Stimulated activated CD8-positive, alpha-beta memory T cell treated with anti-CD3 and anti-CD28 coated beads, Interleukin-4, amount 100 ng/mL, for 48 hours (primary cell): ENCODE measurements at places on chromosomes 13 and 19.
A peak's percentile ranks its signal among the peaks of the same experiment; 100 is the strongest.

DNA sequence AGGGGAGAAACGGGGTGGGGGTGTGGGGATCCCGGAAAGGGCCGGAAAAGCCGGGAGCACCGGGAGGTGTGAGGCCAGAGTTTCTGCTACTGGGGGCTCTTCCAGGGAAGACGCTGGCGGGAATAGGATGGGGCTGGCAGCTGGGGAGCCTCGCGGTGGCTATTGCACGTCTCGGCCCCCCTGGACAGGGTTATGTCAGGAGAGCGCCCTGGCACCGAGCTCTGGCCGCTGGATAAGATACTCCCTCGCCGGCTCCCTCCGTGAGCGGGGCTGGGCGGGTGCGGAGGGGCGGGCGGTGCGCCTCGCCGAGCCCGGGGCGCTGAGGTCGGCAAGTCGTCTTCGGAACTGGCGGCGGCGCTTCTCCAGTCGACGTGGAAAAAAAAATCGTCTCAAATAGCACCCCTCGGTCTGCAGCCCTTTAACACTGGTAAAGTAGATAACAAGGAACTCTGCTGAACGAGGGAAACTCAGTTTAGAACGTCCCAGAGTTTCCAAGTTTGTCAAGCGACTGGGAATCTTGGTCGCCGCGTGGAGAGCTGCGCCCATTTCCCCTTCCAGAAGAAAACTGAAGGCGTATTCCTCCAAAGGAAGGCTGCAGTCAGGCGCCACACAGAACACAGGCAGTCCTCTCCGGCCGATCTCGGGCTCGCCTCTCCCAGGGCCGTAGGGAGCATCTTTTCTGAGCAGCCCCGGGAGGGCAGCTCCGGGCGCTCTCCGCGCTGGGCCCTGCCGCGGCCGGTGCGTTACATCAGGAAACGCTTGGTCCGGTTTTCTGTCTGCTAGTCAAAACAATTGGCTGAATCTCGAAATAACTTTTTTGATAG is 115.1 kb downstream of the KCNRG start:
- peak; percentile 46 for DNase-seq

GRCh38 chr19:4650159-4650558 is 10.8 kb downstream of the TNFAIP8L1 start:
- DNase-seq = no peak

DNA sequence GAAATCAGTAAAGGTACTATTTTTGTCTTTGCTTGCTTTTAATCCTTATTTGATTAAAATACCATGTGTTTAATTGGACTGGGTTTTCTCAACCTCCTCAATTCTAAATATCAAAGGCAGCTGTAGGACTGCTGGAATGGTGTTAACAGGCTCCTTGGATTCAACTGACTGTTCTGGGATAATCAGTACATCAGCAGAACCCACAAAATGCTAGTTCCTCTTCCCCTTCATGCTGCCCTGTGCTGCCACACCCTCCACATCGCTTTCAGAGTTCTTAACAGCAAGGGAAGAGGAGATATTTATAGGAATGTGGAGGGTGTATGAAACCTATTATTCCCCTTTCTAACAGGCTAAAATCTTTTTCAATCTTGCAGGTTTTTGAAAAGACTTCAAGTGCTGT is 82.4 kb downstream of the KCTD12 start:
- no peak for DNase-seq

DNA sequence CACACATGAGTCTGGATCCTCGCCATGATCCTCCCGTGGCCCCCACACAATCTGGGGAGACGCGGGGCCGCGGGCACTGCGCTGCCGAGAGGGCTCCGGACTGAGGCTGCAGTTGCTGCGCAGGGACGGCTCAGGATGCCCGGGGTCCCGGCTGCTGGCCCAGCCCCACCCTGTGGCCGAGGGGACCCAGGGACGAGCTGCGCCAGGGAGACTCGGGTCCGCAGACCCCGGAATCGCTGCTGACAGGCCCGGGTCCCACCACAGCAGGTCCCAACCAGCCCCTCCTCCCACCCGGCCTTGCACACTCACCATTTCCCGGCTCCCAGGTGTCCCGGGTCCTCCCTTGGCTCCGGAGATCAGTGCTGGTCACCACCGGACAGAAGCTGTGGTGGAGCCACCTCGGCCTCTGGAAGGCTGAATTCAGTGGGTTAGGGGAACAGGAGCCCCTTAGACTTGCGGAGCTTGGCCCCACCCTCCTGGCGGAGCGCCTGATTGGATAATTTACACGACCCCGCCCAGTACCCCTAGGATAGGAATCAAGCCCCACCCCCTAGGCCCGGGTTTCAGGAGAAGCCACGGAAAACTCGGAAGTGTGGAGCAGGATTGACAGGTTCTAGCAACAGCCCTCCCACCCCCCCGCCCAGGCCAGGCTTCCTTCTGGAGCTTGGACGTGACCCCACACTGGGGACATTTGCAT is 57.4 kb downstream of the ZNF44 start:
- no peak for DNase-seq

DNA sequence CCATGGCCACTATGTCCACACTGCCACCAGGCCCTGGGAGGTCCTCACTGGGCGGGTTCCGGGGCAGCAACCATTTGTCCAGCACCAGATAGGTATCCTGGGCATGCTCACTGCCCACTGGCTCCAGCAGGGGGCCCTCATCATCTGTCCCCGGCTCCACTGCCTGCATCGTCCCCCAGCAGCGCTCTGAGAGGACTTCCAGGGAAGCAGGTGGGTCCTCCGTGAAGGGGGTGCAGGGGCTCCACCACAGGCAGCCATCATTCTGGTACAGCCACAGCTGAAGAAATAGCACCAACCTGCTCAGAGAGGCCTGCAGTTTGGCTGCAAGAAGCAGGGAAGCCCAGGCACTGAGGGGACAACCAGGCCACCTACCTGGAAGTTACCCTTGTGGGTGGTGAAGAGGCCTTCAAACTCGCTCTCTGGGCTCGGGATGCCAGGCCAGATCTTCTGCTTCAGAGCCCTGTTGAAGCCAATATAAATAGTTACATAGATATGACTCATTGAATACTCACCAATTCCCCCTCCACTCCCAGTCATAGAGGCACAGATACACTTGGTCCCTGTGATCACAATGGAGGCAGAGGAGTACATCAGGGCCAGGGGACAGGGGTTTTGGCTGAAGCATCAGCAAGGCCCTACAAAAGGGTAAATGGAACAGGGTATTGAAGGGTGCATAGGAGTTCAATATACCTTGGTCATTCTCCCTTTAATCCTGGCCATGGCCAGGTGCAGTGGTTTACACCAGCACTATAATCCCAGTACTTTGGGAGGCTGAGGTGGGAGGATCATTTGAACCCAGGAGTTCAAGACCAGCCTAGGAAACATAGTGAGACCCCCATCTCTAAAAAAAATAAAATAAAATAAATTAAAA is 4.1 kb downstream of the SWSAP1 start:
- DNase-seq = peak; percentile 53

DNA sequence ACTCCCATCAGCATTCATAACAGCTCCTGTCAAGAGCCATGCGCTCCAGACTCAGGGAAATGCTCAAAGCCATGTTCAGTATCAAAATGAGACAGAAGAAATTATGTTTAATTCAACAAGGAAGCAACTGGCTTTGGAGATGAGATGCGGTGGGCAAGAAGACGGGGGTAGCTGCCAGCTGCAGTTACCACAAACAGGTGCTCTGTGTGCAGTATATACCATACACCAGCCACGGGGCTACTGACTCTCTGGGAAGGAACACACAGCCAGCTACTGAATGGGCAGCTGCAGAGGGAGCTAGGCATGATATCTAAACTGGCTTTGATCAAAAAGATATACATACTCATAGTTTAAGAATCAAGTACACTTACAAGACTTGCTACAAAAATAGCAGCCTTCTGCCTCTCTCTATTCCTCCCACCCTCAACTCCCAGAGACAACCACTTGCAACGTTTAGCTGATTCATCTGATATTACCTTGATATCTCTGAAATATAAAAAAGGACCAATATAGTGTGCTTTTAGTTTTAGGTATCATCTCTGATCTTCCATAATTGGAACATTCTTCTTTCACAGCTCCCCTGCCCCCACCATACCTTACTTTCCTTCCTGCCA is 593.0 kb downstream of the UQCRFS1 start:
- DNase-seq = no peak

DNA sequence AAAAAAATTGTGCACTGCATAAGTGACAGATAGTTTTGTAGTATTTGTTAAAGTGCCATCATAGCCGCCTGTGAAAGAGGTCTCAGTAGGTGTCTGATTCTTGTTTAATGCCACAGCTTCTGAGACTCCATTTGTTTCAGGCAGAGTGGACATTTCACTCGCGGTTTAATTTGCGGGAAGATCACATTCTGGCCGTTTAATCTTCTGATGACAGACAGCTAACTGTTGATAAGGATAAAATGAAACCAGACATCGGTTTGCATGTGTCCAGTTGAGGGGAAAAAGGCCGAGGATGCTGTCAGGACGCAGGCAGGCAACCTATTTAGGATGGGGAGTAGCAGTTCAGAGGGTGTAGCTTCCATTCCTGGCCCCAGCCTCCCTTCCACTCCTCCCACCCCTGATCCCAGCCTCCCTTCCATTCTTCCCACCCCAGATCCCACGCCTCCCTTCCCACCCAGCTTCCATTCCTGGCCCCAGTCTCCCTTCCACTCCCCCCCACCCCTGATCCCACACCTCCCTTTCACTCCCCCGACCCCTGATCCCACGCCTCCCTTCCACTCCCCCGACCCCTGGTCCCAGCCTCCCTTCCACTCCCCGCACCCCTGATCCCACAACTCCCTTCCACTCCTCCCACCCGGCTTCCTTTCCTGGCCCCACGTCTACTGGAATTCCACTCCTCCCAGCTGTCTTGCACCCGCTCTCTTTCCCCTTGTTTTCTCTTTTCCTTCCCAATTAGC is 23.8 kb downstream of the ATP11A start:
- DNase-seq = no peak

DNA sequence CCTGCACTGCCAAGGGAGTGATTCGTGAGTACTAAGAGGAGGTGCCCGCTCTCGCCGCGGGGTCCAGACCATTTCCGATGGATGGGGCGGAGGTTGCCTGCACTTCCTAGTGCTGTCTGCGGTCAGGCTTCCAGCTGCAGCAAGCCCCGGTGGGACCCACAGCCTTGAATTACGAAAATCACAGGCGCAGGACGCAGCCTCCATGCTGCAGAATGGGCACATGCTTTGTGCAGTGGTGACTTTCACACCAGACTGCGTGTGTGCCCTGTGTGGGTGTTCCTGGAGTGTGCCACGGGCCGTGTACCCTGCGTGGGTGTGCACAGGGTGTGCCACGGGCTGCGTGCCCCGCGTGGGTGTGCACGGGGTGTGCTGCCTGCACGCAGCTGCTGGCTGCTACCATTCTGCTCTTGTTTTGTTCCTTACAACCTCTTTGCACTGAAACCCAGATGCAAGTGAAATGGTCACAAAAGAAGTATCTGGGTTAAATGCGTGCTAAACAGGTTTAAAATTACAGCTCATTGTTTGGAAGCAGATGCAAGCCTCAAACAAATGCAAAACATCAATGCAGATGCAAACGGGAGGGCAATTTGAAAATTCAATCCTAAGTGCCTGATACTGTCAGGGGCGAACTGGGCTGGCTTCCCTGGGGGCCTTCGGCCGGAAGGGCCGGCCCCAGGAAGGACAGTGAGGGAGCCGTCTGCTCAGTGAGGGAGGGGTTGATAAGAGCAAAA is 221.2 kb upstream of the SOX1 start:
- no peak for DNase-seq

GRCh38 chr19:47239152-47239551 is 8.2 kb upstream of the BBC3 start:
- no peak for DNase-seq

DNA sequence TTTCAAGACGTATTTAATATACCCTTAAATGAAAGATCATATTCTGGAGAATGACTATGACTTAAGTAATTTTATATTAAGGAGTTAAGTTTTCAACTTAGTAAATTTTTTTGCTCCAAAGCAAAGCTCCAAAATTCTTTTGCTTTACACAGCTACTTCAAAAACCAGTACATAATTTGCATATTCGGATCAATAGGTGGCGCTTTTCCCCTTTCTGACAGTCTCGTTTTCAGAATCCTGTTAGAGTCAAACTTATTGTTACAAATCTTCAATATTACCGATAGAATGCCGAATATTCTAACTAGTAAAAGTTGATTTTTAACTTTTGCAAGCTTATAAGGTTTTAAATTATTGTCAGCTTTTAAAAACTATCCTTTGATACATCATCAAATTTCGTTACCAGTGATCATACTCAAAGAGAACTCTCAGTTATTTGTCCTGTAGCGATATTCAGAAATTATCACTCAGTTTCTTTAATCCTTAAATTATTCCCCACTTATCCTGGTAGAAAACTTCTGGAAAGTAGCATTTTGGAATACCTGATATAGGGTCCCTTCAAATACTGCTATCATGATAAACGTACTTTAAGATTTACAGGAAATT is 852.7 kb upstream of the KLHL1 start:
- DNase-seq = no peak

- DNase-seq = no peak
These were observed 6.8 kb downstream of the RUBCNL start for GRCh38 chr13:46380242-46380641.

GRCh38 chr13:105634059-105634458 is 901.4 kb downstream of the EFNB2 start:
- DNase-seq = no peak

DNA sequence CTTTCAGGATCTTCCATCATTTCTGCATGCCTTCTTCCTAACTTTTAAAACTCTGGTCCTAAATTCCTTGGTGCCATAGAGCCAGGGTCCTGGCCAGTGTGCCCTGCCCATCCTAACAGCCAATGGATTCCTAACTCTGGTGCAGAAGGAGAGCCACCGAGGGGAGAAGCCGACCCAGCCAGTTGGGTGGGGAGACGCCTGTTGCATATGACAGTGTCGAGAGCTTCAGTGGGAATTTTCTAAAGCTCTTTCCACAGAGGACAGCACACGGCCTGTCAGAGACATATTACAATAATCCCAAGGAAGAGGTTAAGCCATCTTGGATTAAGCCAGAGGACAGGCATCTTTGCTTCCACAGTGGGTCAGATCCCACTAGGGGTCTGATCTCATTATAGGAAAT is 180.4 kb downstream of the ZNF536 start:
- no peak for DNase-seq

GRCh38 chr13:33575378-33575777 is 242.6 kb upstream of the RFC3 start:
- DNase-seq = no peak
